ENCODE measurements at places on chromosomes 3 and 15.

DNA sequence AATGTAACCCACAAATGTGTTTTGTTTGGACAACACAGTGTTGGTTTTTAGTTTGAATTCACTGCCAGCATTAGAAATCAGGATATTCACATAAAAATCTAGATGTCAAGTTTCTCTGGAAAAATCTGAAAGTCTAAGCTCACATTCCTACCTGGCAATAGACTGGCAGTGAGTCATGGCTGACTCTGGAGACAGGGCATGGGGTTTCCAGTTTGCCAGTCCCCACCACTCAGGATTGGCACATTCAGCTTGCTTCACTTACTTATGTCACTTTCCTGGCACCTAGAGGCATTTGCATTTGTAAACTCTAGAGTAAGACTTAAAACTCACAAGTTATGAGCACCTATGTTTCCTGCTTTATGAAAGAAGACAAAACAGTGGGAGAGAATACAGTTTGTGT, 19.1 kb upstream of the SEC61A1 start:
- H3K36me3 ChIP-seq: no peaks in the 10 kb centered on the region
- DNase-seq: no peak
- H3K4me1 ChIP-seq: no peaks in the 10 kb centered on the region
- peaks cover 10% of the 10 kb centered on the region for H3K27me3 ChIP-seq
- H3K4me3 ChIP-seq: no peak overlapping the region

GRCh38 chr3:182108371-182108770, 396.6 kb downstream of the SOX2 start:
- no peaks in the 10 kb centered on the region for H3K4me1 ChIP-seq
- H3K27me3 ChIP-seq: no peaks in the 10 kb centered on the region
- no peak for DNase-seq
- peaks cover 6% of the 10 kb centered on the region for H3K36me3 ChIP-seq

DNA sequence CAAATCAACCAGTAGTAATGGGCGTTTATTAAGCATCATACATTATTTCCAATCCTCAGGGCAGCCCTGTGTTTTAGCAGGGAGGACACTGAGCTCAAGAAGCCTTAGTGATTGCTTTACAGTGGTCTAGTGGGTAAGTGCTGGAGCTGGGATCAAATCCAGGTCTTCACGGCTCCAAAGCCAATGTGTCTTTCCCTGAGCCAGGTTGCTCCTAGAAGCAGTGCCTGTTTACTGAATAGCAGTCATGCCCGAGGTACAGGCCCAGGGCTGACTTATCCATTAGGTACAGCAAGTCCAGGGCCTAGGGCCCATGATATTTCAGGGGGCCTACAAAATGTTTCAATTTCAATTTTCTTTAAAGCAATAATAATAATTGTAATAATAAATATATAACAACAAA, 9.6 kb upstream of the SMAD6 start:
- no peaks in the 10 kb centered on the region for H3K36me3 ChIP-seq
- no peak overlapping the region for H3K27ac ChIP-seq
- DNase-seq: no peak
- H3K4me1 ChIP-seq: no peaks in the 10 kb centered on the region
- H3K4me3 ChIP-seq: no peak overlapping the region

DNA sequence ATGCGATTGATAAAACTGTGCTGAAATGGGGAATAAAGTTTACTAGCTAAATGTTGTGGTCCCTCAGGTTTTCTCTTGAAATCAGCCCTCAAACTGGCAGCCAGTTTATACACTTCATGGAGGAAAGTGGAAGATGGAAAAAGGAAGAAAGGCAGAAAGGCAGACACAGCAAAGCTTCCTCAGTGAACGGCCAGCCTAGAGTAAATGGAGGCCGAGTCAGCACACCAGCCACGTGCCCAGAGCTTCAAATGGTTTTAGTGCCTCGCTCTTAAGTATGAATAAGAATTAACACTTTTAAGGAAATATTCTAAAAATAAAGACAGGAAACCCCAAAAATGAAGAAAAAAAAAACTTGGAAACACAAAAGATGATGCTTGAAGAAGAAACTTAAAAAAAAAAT, 48.3 kb downstream of the GNB4 start:
- H3K4me1 ChIP-seq: peaks cover 44% of the 10 kb centered on the region
- peaks cover 11% of the 10 kb centered on the region for H3K36me3 ChIP-seq
- DNase-seq: no peak
- H3K27me3 ChIP-seq: no peaks in the 10 kb centered on the region
- H3K27ac ChIP-seq: peak overlapping the region; percentile 98

DNA sequence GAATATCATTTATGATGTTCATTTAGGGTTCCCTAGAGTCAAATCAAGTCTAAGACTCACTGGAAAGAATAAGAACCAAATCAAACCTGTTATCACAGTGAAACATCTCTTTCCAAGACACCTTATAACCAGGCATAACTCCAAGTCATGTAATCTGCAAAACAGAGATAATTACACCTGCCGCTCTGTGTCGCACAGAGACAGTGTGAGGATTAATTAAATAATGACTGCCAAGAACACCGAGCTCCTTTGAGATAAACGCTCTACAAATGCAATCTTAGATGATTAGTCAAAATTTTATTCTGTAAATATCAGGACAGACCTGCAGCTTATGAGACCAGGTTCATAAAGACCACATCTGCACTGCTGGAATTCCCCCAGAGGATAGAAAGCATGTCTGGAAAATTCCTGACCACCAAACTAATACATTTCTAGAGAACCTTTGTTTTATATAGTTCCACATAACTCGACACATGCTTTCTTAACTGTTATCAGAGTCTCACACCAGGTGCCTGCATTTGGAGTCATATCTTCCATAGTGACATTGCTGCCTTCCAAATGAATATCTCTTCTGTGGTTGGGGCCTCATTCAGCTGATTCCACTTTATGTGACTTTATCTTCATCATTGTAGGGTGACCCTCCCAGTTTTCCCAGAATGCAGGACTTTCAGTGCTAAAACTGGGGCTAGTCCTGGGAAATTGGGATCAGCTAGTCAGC, 252.8 kb downstream of the CD47 start:
- no peak for DNase-seq
- no peak overlapping the region for H3K27ac ChIP-seq

DNA sequence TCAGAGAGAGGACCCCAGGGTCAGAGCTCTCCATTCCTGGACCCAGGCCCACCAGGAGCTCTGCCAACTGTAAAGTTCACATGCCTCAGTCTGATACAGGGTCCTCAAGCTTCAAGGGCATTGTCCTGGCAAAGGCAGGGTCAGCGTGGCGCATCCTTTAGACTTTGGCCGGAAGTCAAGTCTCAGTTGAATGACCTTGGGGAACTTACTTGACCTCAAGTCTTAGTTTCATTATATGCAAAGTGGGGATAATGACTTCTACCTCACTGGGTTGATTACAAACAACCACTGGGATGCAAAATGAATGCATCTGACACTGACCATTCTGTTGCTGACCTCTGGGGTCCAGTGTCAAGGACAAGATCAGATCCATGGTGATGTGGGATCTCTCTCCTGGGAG, 70.6 kb upstream of the CTSH start:
- H3K4me1 ChIP-seq: no peaks in the 10 kb centered on the region
- H3K4me3 ChIP-seq: no peak overlapping the region
- no peaks in the 10 kb centered on the region for H3K27me3 ChIP-seq

DNA sequence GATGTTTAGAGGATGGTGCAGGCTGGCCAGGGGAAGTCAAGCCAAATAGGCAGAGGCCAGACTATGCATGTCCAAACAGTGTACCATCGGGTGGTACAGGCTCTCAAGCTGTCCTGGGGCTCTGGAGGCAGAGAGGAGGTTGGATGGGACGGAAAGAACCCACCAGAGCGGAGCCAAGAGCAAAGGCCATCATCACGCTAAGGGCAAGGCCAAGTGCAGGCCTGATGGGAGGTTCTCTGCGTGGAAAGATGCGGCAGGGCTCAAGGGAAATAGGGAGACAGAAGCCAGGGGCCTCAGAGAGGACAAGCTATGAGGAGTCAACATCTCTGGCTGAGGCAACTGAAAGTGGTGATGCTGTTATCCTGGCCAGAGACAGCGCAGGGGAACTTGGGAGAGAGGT, 102.7 kb downstream of the ASB7 start:
- no peaks in the 10 kb centered on the region for H3K27me3 ChIP-seq
- H3K4me3 ChIP-seq: no peak overlapping the region
- no peaks in the 10 kb centered on the region for H3K4me1 ChIP-seq
- DNase-seq: no peak
- H3K27ac ChIP-seq: no peak overlapping the region

DNA sequence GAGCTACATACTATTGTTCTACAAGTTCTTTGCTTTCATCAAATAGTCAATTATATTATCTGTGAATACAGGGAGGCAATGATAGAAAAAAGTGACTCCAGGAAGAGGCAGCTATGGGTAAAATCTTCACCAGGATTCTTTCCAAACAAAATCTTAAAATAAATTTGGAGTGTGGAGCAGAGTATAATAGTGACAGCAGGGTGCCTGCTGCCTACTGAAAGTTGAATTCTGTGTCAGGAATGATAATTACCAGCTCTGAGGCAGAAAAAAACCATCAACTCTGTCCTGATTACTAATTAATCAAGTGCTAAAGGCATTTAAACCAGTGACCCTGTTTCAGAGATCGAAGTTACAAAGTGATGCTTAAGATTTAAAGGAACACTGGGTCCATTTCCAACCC, 148.0 kb downstream of the DIPK2A start:
- H3K36me3 ChIP-seq: no peaks in the 10 kb centered on the region
- H3K4me3 ChIP-seq: no peak overlapping the region
- DNase-seq: no peak
- no peaks in the 10 kb centered on the region for H3K27me3 ChIP-seq
- H3K27ac ChIP-seq: no peak overlapping the region

DNA sequence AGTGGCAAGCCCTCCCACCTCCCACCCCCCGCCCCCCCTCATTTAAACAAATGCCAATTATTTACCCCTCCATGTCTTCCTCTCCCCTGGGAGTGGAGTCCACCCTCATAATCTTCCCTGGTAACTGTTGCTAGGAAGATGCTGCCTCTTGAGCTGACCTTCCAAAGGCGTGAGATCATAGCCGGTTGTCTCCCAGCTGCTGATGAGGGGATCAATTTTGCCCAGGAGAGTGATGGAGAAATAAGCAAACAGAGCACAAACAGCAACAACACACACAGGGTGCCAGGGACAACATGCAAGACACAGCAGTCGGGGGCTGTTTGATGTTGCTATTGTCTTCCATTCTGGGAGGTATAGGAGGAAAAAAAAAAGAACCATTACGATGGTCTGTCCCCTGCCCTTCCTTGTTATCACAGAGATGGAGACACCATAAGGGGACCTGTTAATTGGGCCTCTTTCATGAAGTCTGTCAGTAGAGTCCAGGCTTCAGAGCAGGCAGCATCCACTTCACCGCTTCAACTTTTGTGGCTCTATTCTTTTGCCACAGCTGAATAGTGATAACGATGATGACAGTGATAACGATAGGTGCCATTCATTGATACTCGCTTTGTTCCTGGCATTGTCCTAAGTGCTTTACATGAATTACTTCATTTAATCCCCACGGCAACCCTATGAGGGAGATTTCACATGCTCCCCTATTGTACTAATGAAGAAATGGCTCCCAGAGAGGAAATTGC, 76.9 kb upstream of the RGMA start:
- H3K4me3 ChIP-seq: no peak overlapping the region
- no peak overlapping the region for H3K27ac ChIP-seq
- peaks cover 3% of the 10 kb centered on the region for H3K27me3 ChIP-seq

- DNase-seq: no peak
- H3K27me3 ChIP-seq: no peaks in the 10 kb centered on the region
- H3K4me3 ChIP-seq: no peak overlapping the region
Observed at GRCh38 chr3:77326586-77326985, 286.7 kb downstream of the ROBO2 start.

- H3K4me1 ChIP-seq: no peaks in the 10 kb centered on the region
- H3K27me3 ChIP-seq: peaks cover 6% of the 10 kb centered on the region
- no peak overlapping the region for H3K4me3 ChIP-seq
- no peak overlapping the region for H3K27ac ChIP-seq
- peak; percentile 0 for DNase-seq
- H3K36me3 ChIP-seq: peaks cover 40% of the 10 kb centered on the region
Observed at GRCh38 chr15:25249236-25250010, 189.4 kb downstream of the UBE3A start.

DNA sequence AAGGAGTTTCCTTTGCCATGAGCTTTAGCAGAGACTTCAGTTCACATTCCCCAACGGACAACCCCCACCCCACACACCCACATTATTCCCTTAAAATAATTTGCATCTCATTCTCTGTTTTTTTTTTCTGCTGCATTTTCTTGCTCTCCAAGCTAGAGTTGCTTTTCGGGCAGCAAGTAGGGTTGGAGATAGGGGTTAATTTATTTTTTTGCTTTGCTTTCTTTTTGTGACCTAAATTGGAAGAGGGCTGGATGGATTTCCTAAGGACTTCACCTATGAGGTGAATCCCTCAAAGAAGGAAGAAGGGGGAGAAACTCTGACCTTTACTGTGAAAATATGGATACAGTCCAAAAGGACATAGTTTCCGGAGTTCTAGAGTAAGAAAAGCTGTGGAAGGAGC, 6.6 kb downstream of the SOX2 start:
- no peak overlapping the region for H3K4me3 ChIP-seq
- no peak for DNase-seq
- H3K4me1 ChIP-seq: peaks cover 68% of the 10 kb centered on the region
- H3K36me3 ChIP-seq: peaks cover 27% of the 10 kb centered on the region

DNA sequence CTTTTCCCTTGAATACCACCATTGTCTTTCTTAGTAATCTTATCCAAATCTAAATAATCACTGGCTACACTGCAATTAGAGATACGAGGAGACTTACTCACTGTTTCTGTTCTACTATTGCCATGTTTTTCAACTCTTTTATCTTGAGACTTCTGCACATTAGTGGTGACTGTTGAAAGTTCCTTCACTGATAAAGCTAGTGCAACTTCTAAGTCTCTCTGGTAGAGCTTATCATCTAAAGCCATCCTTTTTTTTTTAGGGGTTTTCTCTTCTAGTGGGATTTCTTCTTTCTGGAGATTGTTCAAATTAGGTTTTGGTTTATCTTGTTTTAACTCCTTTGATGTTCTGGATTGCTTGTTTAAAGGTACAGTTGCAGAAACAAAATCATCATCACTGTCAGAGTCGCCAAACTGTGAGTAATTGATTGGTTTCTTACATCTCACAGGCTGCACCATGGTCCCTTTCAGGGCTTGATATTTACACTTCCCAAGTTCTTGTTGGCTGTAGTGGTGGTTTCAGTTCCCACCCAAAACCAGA, 37.7 kb downstream of the NCK1 start:
- peaks cover 58% of the 10 kb centered on the region for H3K4me1 ChIP-seq
- no peaks in the 10 kb centered on the region for H3K27me3 ChIP-seq
- peaks cover 3% of the 10 kb centered on the region for H3K36me3 ChIP-seq

DNA sequence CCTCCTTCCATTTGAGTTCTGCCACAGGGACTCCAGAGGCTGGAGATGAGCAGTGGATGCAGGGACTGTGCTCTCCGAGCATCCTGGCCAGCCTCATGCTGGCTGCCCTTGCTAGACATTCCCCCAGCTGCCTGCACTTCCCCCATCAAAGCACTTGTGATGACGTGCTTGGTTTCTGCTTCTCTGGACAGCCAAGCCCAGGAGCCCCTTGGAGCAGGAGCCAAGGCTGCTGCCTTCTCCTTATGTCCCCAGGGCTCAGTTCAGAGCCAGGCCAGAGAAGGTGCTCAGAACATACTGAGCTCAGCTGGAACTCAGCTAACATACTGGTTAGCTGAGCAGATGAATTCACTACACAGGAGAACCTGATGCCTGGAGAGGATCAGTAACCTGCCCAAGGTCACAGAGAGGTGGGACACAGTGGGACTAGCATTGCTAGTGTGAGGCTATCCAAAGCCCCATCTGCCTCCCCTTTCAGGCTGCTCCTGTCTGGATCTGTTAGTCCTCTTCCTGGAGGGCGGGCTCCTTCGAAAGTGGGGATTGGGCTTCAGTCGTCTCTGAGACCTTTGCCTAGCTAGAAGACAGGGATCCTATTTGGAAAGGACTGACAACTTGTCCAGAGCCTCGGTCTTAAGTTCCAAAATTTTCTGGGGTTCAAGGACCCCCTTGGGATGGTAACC, 4.3 kb downstream of the PCBP4 start:
- no peak for DNase-seq
- H3K27me3 ChIP-seq: peaks cover 23% of the 10 kb centered on the region
- H3K36me3 ChIP-seq: no peaks in the 10 kb centered on the region
- H3K4me3 ChIP-seq: no peak overlapping the region
- peaks cover 28% of the 10 kb centered on the region for H3K4me1 ChIP-seq

All from WTC11 (cell line).